Cardiac atrium fibroblast (primary cell): ENCODE measurements at places on chromosomes 11 and 22. TPM values are rescaled to one million over a fixed set of nuclear protein-coding genes. Genes with fewer than 3 reads are reported as not detected.

DEPDC5 gene
- 2.5 and 2.8 TPM in 2 replicates for total RNA-seq

EMID1 gene
- 0.32 and 1.3 TPM in 2 replicates for total RNA-seq

RELT gene
- total RNA-seq, result 5.3 and 5.4 TPM in 2 replicates

MCHR1 gene
- total RNA-seq, result 0.72 and 8.6 TPM in 2 replicates

APOBEC3F gene
- total RNA-seq, result 1.4 and 2.8 TPM in 2 replicates

ALDH3B1 gene
- 10.8 and 14.6 TPM in 2 replicates for total RNA-seq

RNASEH2C gene
- 55.7 and 59.4 TPM in 2 replicates for total RNA-seq

PHLDA2 gene
- total RNA-seq, result 14.4 and 24.8 TPM in 2 replicates

MMP27 gene
- total RNA-seq, result not detected in 2 replicates

OR52I2 gene
- not detected in 2 replicates for total RNA-seq

TRIM48 gene
- not detected in 2 replicates for total RNA-seq

RIMBP3B gene
- total RNA-seq, result 0.16 TPM in 1 of 2 replicates, not detected in the other

CD6 gene
- total RNA-seq, result not detected in 2 replicates

MRGPRE gene
- not detected in 2 replicates for total RNA-seq

TENM4 gene
- total RNA-seq, result under 0.01 TPM in 1 of 2 replicates, not detected in the other

AIP gene
- 59.2 and 72.4 TPM in 2 replicates for total RNA-seq

ZP1 gene
- total RNA-seq, result 0.18 and 0.81 TPM in 2 replicates

CHST1 gene
- total RNA-seq, result 12.3 and 24.9 TPM in 2 replicates

SMC1B gene
- total RNA-seq, result not detected in 2 replicates

MMP1 gene
- 1.1 and 1.5 TPM in 2 replicates for total RNA-seq

OR5P2 gene
- not detected in 2 replicates for total RNA-seq

RIN1 gene
- total RNA-seq, result 12.8 and 30.0 TPM in 2 replicates

PNPLA2 gene
- total RNA-seq, result 27.1 and 29.4 TPM in 2 replicates

OR56A1 gene
- not detected in 2 replicates for total RNA-seq

KCNK4 gene
- not detected in 2 replicates for total RNA-seq

SLC22A8 gene
- not detected in 2 replicates for total RNA-seq

ADAMTS8 gene
- not detected in 2 replicates for total RNA-seq

CADM1 gene
- total RNA-seq, result 0.16 and 1.3 TPM in 2 replicates

TMEM132A gene
- 17.9 and 77.4 TPM in 2 replicates for total RNA-seq

SMIM38 gene
- not detected in 2 replicates for total RNA-seq

FAM76B gene
- total RNA-seq, result 6.5 and 17.5 TPM in 2 replicates

SLC35C1 gene
- total RNA-seq, result 23.3 and 24.5 TPM in 2 replicates

CHRDL2 gene
- not detected in 2 replicates for total RNA-seq

CCDC73 gene
- total RNA-seq, result not detected in 2 replicates

OR10AG1 gene
- not detected in 2 replicates for total RNA-seq

OR10A2 gene
- total RNA-seq, result not detected in 2 replicates

CDC42BPG gene
- total RNA-seq, result under 0.01 TPM in 1 of 2 replicates, not detected in the other

SELENOM gene
- total RNA-seq, result 320 and 390 TPM in 2 replicates

PLAAT2 gene
- total RNA-seq, result not detected in 2 replicates

SLC5A1 gene
- total RNA-seq, result not detected in 2 replicates
